ENCODE measurements at places on chromosomes 4 and X.

- no peak for DNase-seq
Measured at GRCh38 chr4:79201971-79202370, 123.9 kb downstream of the NAA11 start.

DNA sequence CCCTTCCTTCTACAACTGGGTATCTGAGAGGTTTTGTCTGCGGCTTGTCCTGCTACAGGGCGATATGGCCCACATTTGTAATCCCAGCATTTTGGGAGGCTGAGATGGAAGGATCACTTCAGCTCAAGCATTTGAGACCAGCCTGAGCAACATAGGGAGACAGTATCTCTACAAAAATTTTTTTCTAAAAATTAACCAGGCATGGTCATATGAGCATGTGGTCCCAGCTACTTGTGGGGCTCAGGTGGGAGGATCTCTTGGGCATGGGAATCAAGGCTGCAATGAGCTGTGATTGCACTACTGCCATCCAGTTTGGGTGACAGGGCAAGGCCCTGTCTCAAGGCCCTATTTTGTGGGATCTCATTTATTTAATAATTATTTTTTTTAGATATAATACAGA lies 420.6 kb upstream of the PABPC4L start:
- DNase-seq, result no peak

DNA sequence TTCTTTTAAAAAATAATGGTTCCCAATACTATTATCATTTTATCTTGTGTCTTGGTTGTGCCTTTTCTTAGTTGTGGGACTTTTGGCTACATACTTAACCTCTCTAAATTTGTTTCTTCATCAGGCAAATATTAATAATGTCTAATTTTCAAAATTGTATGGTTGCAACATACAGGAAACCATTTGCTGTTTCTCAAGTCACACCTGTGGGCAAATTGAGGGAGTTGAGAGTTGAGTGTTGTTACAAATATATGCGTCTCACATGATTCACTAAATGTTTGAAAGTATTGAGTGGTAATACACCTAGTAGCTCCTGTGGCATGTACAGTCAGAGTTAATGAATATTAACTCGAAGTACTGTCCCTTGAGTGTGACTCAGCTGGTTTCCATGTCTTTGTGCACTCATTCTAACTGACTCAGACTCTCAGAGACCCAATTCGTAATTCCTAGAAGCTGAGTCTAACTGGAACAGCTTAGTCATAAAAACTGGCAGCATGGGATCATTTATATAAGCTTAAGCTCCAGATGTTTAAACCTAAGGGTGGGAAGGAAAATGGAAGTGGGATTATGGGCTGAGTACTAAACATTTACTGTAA lies 802.4 kb downstream of the TRIML1 start:
- no peak for DNase-seq

GRCh38 chr4:120418146-120418545 lies 351.5 kb upstream of the MAD2L1 start:
- DNase-seq, result no peak

GRCh38 chr4:101277671-101278070 lies 69.7 kb downstream of the PPP3CA start:
- DNase-seq, result no peak

- DNase-seq, result no peak
Measured at GRCh38 chr4:147605499-147605898, 11.7 kb upstream of the TMEM184C start.

DNA sequence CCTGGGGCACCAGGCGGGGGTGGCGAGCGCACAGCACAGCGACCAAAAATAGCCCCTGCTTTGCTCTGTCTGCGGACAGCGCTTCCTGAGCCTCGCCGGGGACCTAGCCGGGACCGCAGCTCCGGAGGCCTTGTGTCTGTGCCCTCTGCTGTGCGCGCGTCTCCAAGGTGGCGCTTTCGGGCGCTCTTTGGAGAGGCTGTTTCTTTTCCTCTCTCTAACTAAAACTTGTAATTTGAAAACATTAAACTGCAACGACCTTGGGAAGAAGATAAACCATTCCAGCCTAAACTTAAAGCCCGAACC lies 3.4 kb downstream of the ARX start:
- no peak for DNase-seq

- DNase-seq, result no peak
Measured at GRCh38 chr4:122503214-122503613, 46.7 kb upstream of the IL2 start.

DNA sequence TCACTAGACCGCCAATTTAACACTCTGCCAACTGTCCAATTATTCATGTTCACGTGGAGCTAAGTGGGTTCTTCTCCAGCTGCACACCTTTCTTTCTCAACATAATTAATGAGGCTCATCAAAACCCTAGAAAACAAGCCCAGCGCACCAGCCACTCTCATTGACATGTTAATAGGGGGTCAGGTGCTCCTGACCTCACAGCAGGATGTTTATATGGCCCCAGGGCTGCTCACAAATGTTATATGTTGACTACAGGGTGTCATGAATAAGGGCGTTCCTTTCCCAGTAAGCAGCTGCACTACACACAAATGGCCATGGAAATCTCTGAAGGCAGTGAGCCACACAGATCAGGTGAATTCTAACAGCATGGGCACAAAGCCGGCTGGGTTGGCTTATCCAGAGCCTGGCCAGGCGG lies 209.8 kb downstream of the MGST2 start:
- peak; percentile 47 for DNase-seq

DNA sequence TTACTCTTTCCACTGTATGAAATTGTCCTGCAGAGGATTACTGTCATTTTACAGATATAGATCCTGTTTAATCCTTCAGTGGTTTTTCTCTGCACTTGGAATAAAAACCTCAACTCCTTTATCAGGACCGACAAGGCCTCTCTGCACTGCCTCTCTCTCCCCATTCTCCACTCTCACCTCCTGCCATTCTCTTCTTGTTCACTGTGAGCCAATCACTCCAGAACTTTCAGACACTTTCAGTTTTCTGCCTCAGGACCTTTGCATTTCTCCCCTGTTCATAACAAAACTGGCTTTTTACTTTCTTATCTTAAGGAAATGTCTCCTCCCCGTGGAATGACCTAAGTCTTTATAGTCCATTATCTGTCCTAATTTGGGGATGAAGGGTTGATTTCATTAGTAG lies 137.3 kb downstream of the ELOVL6 start:
- DNase-seq, result no peak

GRCh38 chr4:68499021-68499420 lies 51.8 kb downstream of the TMPRSS11E start:
- DNase-seq, result no peak

- no peak for DNase-seq
Measured at GRCh38 chr4:114287079-114287696, 307.7 kb upstream of the ARSJ start.

GRCh38 chr4:40262077-40262528 lies 65.3 kb downstream of the RHOH start:
- no peak for DNase-seq

DNA sequence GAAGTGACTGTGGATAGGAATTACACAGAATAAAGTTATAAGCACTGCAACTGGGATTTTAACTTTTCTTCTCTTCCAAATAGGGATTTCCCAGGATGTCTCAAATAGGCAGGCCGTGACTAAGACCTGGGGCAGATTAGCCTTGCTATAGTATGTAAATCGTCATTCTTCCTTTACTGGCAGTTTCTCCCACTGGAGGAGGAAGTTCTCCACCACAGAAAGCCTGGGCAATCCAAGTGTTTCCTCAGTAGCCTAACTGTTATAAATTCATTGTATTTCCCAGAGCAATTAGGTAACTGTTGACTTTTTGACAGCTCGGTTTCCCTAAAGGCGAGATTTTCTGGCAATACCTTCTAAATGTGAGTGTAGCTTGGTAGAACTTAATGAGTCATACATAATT lies at the start of gene TNIP3:
Gene TNIP3, minus strand, starts transcription at position 31 of the 400 bp plus-strand sequence. CDS start 196 bp downstream, outside the sequence.
- DNase-seq, result no peak

- DNase-seq, result peak; percentile 69
Measured at GRCh38 chr4:184168406-184169019, 49.2 kb downstream of the ENPP6 start.

DNA sequence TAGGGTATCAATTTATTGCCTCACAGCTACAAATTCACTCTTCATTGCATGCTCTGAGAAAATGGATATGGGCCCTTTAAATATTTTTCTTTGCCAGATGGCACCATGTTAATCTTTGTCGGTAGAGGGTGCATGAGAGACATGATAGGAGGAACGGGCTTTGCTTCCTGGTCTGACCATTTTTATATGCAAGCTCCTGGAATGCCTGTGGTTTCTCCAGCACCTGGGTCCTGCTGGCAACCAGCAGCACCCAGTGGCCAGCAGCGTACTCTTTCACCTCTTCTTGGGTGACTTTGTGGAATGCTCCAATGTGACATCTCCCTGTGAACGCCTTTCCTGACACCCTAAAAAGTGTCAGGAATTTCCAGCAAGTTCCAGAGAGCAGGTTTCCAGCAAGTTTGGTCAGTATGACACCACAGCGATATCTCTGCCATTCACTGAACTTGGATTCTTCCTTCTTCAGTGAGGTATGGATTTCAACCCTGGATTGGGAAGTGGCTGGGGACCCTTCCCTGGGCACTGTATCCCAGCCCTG lies 140.3 kb upstream of the PGRMC2 start:
- peak; percentile 3 for DNase-seq

DNA sequence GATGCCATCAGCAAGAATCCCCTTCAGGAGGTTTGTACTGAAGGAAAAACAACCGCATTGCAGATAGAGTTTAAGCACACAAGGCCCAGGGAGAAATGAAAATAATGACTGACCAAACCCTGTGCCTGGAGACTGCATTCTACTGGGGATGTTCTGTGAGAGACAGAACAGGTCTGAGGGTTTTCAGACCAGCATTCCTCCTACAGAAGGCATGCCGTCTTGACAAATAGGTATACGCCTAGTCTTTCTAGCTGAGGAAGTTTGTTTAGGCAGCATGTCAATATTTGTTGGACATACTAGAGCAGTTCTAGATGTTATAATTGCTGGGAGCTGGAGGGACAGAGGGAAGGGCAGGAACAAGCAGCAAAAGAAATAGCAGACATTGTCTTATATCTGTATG lies 68.4 kb upstream of the SCOC start:
- no peak for DNase-seq

DNA sequence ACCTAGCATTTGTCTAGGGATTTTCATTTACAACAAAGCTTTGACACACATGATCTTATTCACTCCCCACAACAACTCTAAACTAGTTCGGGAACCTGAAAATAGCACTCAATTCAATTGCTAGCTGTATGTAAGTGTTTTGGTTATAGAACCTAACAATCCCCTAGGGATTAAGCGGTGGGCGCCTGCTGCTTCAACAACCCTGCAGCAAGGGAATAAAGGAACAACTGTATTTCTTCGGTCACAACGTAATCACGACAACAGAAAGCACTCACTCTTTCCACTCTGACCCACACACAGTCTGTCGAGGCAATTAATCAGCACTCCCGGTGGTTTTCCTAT lies 674 bp upstream of the DIAPH2 start:
- DNase-seq, result no peak

Data from G401 (cell line).